Small intestine (tissue), 16 donors: ENCODE measurements at places on chromosomes 13 and 19. TPM values are rescaled to one million over a fixed set of nuclear protein-coding genes. Genes with fewer than 3 reads are reported as not detected.

The NRTN gene
- polyA plus RNA-seq = 1.1 TPM

The ERVK3-1 gene
- 53.8 TPM for polyA plus RNA-seq

The GPR183 gene
- polyA plus RNA-seq = 5.5 TPM

The SLC25A30 gene
- 2.4 TPM for polyA plus RNA-seq

The CYP2A6 gene
- polyA plus RNA-seq = 0.04 TPM

The SULT2A1 gene
- 154 TPM for polyA plus RNA-seq

The KLK3 gene
- polyA plus RNA-seq = 1.6 TPM

The GSX1 gene
- polyA plus RNA-seq = not detected
